Right atrium auricular region (tissue), 2 donors: ENCODE measurements at places on chromosomes 3 and 15. TPM values are rescaled to one million over a fixed set of nuclear protein-coding genes. Genes with fewer than 3 reads are reported as not detected.
A peak's percentile ranks its signal among the peaks of the same experiment; 100 is the strongest.

DNA sequence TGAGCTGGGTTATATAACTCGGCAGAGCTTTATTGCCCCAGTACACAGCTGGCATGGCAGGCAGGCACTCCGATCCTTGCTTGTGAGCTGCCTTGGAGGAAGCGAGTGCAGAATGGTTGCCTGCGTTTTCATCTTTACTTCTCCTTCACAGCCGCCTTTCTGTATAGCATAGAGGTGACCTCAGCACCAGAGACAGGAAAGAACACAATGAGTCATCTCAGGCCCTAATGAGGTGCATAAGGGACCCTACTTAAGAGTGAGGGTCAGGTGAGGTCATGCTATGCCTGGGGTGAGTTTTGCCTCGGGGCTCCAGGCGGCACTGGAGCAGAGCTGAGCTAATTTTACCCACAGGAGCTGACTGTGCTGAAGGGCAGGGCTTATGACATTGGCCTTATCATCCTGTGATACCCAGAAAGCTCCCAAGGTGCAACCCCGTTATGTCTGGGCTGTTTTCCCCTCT lies 43.5 kb downstream of the LPP start:
- peaks cover 55% of the 10 kb centered on the region for H3K4me1 ChIP-seq
- DNase-seq = peak; percentile 60
- H3K4me3 ChIP-seq = no peak overlapping the region
- no peaks in the 10 kb centered on the region for H3K27me3 ChIP-seq

The PFN2 gene
- total RNA-seq = 29.3 TPM

The SLC6A1 gene
- 4.1 TPM for total RNA-seq

The SERINC4 gene
- total RNA-seq = not detected

- no peaks in the 10 kb centered on the region for H3K36me3 ChIP-seq
- H3K27ac ChIP-seq = peak overlapping the region; percentile 29
- no peaks in the 10 kb centered on the region for H3K4me1 ChIP-seq
- no peak overlapping the region for H3K4me3 ChIP-seq
Measured at GRCh38 chr3:131349454-131349853, 32.1 kb upstream of the NUDT16 start.

The GCNT3 gene
- total RNA-seq = not detected

DNA sequence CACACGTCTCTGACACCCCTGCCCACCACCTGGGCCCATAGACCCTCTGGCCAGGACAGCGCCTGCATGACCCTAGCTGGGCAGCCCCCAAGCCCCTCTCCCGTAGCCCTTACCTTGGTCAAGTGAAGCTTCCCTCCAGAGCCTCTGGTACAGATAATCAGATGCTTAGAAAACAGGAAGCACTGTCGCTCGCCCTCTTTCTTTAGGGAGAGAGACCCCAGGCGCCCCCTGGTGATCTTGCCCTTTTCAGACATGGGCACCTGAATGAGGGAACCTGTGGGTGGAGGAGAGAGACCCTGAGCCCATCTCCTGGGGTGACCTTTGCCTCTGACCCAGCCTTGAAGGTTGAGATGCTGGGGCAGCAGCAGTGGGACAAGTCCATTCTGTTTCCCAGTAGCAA lies 65.4 kb downstream of the RASGRF1 start:
- H3K4me1 ChIP-seq = no peaks in the 10 kb centered on the region
- no peaks in the 10 kb centered on the region for H3K36me3 ChIP-seq
- no peak overlapping the region for H3K4me3 ChIP-seq
- no peak overlapping the region for H3K27ac ChIP-seq
- DNase-seq = no peak

DNA sequence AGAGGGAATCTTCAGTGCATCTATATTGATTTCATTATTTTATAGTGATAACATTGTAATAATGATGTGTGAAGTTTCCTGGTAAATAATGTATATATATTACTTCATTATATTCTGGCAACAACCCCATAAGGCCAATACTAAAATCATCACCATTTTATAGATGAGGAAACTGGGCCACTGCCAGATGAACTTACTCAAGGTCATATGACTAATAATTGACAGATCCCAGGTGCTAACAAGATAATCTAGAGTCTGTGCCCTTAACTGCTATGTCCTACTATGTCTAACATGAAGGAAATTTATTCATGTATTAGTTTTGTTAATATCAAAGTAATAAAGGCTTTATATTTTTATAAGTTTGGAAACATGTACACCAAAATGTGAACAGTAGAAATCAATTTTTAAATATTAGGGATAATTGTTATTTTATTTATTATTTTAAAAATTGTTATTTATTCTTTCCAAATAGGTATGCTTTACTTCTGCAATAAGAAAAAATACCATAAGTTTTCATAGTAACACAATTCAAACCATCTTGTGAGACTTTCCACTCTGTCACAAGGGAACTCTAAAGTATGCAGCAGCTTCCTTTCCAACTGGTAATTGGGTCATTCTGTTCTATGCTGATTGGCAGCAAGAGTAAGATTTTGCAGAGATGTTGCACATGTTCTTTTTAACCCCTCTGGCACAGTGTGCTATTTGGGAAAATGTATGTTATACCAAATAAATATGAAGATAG lies 90.8 kb upstream of the CMC1 start:
- DNase-seq = no peak
- H3K4me1 ChIP-seq = no peaks in the 10 kb centered on the region
- no peak overlapping the region for H3K27ac ChIP-seq
- H3K4me3 ChIP-seq = no peak overlapping the region
- no peaks in the 10 kb centered on the region for H3K27me3 ChIP-seq

The VPS13C gene
- 41.9 TPM for total RNA-seq

DNA sequence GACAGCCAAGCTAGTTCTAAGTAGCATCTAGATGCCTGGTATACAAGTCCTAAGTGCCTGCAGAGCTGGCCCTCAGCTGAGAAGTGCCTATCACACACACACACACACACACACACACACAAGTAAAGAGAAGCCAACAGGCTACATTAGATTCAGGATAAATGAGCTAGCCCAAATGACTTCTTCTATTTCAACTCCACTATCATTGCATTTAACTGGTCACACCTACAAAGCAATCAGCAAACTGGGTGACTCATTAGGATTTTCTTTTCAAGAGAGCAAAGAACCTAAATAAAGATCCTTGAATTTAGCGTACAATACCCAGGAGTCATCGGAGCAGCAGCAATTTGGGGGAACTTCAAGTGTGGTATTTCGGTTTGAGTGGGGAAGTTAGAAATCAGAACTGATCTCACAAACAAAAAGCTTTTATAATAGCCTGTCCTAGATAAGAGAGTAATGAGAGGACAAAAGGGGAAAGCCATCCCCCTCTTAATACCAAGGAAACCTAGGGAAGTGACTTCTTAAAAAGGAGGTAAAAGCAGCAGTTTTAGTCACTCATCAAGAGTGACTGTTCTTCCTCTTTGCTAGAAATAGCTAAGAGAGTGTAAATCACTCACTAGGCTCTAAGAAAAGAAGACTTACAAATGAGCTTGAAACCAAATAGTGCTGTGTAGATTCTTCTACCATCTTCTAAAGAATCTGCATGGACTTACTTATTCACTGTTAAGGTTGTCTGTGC lies 112.7 kb downstream of the TNIK start:
- H3K27me3 ChIP-seq = no peaks in the 10 kb centered on the region
- peak overlapping the region; percentile 37 for H3K27ac ChIP-seq
- DNase-seq = no peak
- no peaks in the 10 kb centered on the region for H3K36me3 ChIP-seq

The IL1RAP gene
- 3.4 TPM for total RNA-seq

The PCOLCE2 gene
- 79.1 TPM for total RNA-seq

The MITF gene
- total RNA-seq = 68.6 TPM

The BCHE gene
- total RNA-seq = 31.8 TPM

The ETV5 gene
- total RNA-seq = 28.7 TPM

The ERICH6 gene
- not detected for total RNA-seq

GRCh38 chr3:171011109-171011872 lies 15.2 kb downstream of the SLC2A2 start:
- DNase-seq = no peak
- no peaks in the 10 kb centered on the region for H3K27me3 ChIP-seq
- no peak overlapping the region for H3K4me3 ChIP-seq
- H3K27ac ChIP-seq = no peak overlapping the region
- no peaks in the 10 kb centered on the region for H3K36me3 ChIP-seq

- no peaks in the 10 kb centered on the region for H3K36me3 ChIP-seq
- no peak overlapping the region for H3K4me3 ChIP-seq
- H3K4me1 ChIP-seq = no peaks in the 10 kb centered on the region
- H3K27ac ChIP-seq = no peak overlapping the region
Measured at GRCh38 chr15:36585774-36586173, 6.3 kb downstream of the CDIN1 start.

The TGM5 gene
- 0.15 TPM for total RNA-seq

DNA sequence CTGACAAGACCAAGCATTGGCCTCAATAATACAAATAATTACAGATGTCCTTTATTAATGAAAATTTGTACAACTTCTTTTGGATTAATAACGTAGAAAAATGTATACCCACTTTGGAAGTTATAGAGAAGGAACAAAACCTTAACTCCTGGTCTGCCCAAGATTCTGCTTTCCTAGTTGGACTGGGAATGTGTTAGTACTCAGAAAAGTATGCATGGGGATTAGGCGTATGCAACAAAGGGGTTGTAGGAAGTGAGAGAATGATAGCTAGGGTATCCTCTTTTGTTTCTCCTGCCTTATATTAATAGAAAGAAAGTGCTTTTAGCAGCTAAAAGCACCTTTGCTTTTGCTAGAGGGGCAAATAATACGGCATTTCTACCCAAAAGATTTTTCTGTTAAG lies 116.2 kb upstream of the LRRFIP2 start:
- no peak overlapping the region for H3K27ac ChIP-seq
- no peak for DNase-seq
- peaks cover 38% of the 10 kb centered on the region for H3K36me3 ChIP-seq
- no peaks in the 10 kb centered on the region for H3K4me1 ChIP-seq

- H3K4me3 ChIP-seq = no peak overlapping the region
- H3K36me3 ChIP-seq = no peaks in the 10 kb centered on the region
- H3K27ac ChIP-seq = no peak overlapping the region
- no peaks in the 10 kb centered on the region for H3K4me1 ChIP-seq
- DNase-seq = peak; percentile 36
Measured at GRCh38 chr15:74170071-74170844, 3.3 kb upstream of the ISLR start.

The CX3CR1 gene
- 0.26 TPM for total RNA-seq

The PDZRN3 gene
- 87.4 TPM for total RNA-seq

- H3K27me3 ChIP-seq = no peaks in the 10 kb centered on the region
- H3K4me1 ChIP-seq = peaks cover 48% of the 10 kb centered on the region
- no peak overlapping the region for H3K4me3 ChIP-seq
- DNase-seq = no peak
Measured at GRCh38 chr3:39134305-39134704, 19.1 kb downstream of the CSRNP1 start.

DNA sequence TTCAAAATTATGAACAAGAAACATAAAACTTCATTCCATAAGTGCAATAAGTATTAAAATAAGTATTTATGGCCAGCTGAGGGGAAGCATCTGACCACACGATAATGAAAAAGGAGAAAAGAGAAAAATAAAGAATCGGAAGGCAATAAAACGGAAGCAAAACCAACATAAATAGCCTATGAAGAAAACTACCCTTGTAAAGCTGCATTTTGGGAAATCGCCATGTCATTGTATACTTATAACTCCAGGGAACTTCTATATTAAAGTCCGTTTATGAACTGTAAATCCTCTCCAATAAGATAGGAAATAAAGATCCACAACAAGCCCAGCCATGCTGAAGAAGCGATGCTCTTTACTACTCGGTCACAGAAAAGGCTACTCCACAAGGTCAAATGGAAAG lies 47.7 kb downstream of the MORC1 start:
- no peaks in the 10 kb centered on the region for H3K27me3 ChIP-seq
- no peaks in the 10 kb centered on the region for H3K36me3 ChIP-seq
- no peak for DNase-seq
- no peaks in the 10 kb centered on the region for H3K4me1 ChIP-seq
- H3K27ac ChIP-seq = no peak overlapping the region

DNA sequence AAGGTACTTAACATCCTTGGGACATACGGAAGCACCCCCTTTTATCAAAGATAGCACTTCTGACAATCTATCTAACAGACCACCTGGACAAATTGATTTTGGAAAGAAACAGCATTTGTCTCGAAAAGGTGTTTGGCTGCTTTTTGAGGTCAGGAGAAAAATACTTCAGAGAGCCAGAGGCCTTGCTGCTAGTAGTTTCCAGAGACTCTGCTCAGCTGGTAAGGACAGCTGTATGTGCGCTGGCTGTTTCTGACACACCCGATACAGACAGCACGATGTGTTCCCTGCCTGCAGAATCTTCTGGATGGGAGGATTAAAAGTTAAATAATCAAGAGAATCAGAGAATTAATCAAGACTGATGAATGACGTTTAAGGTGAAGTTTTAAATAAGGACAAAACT lies 15.6 kb upstream of the GYG1 start:
- peaks cover 16% of the 10 kb centered on the region for H3K4me1 ChIP-seq
- H3K27me3 ChIP-seq = no peaks in the 10 kb centered on the region
- H3K4me3 ChIP-seq = no peak overlapping the region
- DNase-seq = no peak

The DUOXA1 gene
- 2.7 TPM for total RNA-seq

DNA sequence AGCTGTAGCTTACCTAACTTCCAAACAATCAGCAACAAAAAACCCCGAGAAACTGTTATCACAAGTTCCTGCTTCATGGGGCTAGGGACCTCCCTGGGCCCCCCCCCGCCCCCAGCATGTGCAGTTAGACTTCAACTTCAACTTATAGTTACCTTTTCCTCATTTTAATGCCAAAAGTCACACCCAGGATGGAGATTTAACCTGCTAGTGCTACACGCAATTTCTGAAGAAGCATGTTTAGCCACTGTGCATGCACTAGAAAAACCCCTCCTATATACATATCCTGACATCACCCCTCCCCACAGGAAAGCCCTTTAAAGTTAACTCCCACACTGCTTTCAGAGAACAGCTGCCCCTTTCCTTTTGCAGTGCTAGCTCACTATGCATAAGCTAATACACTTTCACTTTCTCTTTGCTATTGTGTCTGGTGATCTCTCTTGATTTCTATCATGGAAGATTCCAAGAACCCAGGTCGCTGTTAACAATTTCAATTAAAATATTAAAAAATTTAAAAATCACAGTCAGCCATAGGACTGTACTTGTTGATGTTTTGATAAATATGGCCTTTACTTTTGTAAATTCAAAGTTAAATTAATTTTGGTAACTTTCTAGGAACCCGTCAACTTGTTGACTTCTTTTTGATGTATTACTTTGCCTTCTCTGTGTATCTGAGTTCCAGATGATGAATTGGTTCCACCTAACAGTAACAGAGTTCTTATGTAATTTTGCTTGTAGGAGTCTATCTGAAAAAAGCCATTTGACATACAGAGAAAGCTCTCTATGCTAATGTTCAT lies 75.2 kb upstream of the ACAD9 start:
- peaks cover 89% of the 10 kb centered on the region for H3K4me1 ChIP-seq
- no peak overlapping the region for H3K4me3 ChIP-seq
- H3K36me3 ChIP-seq = peaks cover 27% of the 10 kb centered on the region
- H3K27me3 ChIP-seq = no peaks in the 10 kb centered on the region
- no peak for DNase-seq

- H3K36me3 ChIP-seq = peaks cover 21% of the 10 kb centered on the region
- no peak overlapping the region for H3K27ac ChIP-seq
- no peaks in the 10 kb centered on the region for H3K27me3 ChIP-seq
Measured at GRCh38 chr15:85142312-85142711, 160.7 kb downstream of the PDE8A start.

DNA sequence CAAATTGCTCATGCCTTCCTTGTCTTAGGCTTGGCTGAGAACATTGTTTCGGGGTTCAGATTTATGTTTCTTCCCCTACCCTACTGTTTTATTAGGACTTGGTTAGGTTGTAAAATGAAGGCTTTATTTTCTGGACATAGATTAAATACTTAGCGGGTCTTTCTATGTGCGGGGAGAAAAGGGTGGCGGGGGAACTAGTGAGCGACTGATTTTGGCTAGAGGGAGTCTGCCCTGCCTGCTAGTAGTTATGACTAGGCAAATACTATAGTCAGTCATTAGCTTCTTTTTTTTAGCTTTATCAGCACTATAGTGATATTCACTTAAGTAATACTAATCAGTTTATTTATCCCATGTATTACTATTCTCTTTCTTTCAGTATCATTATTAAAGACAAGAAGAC lies 3.6 kb downstream of the CADM2 start:
- H3K27ac ChIP-seq = no peak overlapping the region
